ENCODE measurements at places on chromosomes 11 and 22.
A peak's percentile ranks its signal among the peaks of the same experiment; 100 is the strongest.

DNA sequence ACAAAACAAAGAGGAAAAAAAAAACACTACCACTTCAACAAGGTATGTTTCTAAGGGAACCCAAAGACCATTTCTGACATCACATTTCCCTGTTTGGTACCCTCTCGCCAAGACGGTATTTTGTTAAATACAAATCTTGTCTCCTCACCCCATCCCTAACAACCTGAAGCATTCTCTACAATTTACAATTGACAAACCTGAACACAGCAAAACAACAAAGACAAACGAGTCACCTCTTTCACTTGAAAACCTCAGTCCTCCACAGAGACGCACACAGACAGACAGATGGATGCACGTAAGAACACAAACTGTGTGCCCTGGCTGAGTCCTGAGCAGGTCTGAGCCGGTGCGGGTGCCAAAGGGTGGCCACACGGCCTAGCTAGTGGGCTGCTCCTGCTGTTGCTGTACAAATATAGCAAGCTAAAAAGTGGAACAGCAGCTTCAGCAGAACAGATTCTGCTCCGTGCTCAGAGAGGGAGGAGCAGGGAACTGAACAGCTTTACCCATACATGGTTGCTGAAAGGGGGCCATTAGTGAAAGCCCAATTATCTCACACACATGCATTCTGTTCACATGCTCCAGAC, 28.5 kb downstream of the CELF1 start:
- DNase-seq, result no peak

GRCh38 chr11:44327730-44328129, 17.8 kb upstream of the ALX4 start:
- DNase-seq, result no peak

DNA sequence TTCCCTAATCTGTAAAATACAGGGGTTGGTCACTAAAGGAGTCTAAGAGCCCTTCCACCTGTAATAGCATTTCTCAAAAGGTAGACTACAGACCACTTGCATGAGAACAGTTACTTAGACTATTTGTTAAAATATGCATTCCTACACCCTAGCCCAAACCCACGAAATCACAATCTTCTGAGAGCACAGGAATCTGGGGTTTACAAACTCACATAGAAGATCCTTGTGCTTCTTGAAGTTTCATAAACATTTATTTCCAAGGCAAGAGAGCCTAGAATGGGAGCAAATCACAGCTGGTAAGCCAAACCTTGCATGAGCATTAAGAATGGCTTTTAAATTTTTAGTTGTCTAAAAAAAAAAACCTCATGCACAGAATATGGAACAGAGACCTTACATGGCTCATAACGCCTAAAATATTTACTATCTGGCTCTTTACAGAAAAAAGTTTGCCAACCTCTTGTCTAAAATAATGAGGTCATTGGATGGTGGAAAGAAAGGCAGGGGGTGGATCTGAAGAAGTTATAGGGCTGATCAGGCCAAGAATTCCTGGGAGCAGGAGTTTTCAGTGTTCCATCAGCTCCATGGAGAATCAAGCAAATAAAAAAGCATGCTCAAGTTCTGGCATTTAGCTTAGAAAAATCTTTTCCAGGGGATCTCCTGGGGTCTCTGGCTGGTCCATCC, 133.4 kb downstream of the CCDC34 start:
- no peak for DNase-seq

- DNase-seq, result no peak
Measured at GRCh38 chr11:114624455-114625207, 29.0 kb upstream of the NXPE4 start.

DNA sequence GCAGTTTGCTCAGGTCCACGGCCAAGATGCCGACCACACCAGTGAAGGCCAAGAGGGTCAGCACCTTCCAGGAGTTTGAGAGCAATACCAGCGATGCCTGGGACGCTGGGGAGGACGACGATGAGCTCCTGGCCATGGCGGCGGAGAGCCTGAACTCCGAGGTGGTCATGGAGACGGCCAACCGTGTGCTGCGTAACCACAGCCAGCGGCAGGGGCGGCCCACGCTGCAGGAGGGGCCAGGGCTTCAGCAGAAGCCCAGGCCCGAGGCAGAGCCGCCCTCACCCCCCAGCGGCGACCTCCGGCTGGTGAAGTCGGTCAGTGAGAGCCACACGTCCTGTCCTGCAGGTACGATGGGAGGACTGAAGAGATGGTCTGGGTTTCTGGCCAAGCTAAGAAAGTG, 31.0 kb downstream of the TBC1D22A start:
- DNase-seq, result no peak

DNA sequence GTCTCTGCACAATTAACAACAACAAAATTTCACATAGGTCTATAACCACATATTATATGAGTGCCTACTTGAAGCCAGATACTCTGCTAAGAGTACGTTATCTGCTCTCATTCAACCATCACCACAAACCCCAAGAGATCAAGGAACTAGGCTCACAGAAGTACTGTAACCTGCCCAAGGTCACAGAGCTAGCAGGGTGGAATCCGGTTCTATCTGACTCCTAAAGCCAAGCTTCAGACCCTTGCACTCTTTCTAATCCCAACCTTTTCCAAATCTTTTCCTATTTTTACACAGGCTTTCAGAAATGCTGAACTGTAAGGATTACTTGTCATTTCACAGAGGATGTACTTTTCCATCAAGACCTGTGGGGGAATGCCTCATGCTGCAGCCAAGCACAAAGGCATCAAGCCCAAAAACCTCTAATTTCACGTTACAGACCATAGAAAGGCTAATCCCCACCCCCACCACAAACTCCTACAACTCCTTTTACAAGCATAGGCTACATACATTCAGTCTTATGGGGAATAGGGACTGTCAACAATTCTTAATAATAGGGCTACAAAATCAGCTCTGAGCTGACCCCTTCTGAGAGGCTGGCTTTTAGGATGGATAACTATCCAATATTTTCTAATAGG, 927 bp downstream of the PRCP start:
- no peak for DNase-seq

GRCh38 chr22:45316796-45317526, 7.2 kb downstream of the FAM118A start:
- DNase-seq, result no peak

DNA sequence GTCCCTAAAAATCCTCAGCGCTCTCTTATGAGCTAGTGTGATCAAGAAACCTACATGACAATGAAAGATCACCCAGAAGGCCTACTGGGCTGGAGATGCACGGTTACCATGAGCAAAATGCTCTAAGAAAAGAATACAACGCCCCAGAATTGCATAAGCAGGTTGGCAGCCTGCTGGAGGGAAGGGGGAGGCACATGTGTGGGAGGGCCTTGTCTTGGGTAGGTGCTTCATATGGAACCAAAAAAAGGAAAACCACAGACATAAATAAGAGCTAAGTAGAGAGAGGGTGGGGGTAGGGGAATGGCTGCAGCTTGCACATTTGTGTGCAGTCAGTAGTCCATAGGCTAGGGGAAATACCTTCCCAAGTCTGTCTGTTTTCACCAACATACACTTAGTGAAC, 2.8 kb downstream of the SIAE start:
- DNase-seq, result no peak

GRCh38 chr11:72287293-72287692, 43.3 kb upstream of the PHOX2A start:
- DNase-seq, result no peak

DNA sequence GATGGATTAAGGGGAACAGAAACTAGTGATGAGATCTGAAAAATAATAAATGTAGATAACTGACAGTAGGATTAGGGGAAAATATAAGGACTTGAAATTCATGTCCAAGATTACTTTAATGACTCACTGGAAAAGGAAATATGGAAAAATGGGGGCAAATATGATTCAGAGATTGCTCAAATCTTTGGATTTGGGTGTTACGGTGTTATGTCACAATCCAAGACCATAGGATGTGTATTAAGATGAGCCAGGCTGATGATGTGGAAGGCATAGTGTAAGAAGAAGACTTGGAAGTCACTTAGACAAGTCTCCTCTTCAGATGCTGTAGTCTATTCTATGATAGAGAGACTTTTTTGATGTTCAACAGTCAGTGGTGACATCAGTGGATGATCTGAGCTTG, 323.7 kb downstream of the LUZP2 start:
- no peak for DNase-seq

- peak; percentile 51 for DNase-seq
Measured at GRCh38 chr22:19693981-19694670, 20.2 kb upstream of the SEPTIN5 start.

DNA sequence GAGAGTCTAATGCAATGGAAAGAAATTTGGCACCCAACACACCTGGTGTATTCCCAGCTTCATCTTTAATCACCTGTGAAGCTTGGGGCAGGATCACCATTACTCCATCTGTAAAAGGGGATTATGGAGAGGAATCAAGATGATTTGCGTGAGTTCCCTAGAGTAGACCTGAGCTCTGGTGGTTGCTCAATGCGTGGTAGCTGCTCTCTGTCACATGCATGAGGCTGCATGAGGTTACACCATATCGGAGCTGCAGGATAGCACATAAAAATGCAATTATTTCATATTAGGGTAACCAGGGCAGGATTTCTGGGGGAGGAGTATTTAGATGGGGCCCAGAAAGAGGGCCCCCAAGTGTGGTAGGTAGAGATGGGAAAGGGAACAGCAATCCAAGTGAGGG, 35.3 kb upstream of the CLMP start:
- no peak for DNase-seq

GRCh38 chr11:32840587-32840986, 10.9 kb downstream of the PRRG4 start:
- DNase-seq, result no peak

GRCh38 chr22:44525941-44526778, 28.1 kb upstream of the RTL6 start:
- DNase-seq, result peak; percentile 12

DNA sequence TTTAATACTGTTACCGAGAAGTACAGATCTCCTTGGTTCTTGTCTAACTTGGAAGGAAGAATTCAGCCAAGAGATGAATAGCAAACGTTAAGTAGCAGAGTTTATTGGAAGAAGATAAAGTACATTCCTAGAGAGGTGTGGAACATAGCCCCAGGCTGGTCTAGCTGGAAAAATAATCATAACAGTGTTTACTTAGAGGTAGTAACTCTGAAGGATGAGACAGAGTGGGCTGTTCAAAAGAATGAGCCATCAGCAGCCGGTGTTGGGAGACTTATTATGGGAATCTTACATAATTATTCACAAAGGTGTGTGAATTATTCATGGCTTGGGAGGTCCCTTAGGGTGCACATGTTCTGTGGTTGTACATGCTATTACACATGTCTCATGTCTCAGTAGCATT, 276.5 kb downstream of the LUZP2 start:
- DNase-seq, result no peak

GRCh38 chr11:65944191-65944590, 1.1 kb upstream of the TSGA10IP start:
- DNase-seq, result no peak

DNA sequence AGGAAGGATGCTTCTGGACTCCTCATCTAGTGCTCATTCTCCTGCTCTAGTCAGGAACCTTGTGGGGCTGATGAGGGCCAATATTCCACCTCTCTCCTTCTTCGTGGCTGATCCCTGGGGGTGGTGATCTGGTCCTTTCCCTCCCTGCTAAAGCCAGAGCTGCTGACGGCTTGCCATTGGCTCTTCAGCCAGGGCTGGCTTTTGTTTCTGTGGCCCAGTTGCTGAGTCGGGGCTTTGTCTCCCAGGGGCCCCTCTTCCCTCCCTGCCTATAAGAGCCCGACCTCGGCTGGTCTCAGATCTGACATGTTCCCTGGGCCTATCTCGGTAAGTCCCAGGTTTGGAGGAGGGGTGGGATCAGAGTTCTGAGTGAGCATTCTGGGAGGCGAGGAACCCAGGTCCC, at the start of gene CRYBA4:
TSS of gene CRYBA4 (plus strand) at position 301 of the 400 bp plus-strand sequence. CDS start 634 bp downstream, outside the sequence.
- no peak for DNase-seq

DNA sequence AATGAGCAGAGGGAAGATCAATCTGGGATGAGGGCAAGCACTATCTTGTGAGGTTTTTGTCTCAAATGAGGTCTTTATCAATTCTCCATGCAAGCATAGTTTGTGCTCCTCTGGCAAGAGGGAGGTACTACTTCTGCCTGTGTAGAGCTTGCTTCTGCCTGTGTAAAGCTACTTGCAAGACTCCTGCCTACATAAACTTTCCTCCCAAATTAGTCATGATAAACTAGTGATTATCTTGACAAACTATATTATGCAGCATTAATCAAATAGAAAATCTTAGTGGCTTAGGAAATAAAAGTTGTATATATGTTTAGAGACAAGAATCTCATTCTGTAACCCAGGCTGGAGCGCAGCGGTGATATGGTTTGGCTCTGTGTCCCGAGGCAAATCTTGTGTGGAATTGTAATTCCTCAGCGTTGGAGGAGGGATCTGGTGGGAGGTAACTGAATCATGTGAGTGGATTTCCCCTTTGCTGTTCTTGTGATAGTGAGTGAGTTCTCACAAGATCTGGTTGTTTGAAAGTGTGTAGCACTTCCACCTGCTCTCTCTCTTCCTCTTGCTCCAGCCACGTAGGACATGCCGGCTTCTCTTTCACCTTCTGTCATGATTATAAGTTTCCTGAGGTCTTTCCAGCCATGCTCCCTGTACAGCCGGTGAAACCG, 8.0 kb upstream of the MMP10 start:
- DNase-seq, result no peak

- DNase-seq, result peak; percentile 26
Measured at GRCh38 chr11:110148775-110149744, 55.9 kb downstream of the ZC3H12C start.

DNA sequence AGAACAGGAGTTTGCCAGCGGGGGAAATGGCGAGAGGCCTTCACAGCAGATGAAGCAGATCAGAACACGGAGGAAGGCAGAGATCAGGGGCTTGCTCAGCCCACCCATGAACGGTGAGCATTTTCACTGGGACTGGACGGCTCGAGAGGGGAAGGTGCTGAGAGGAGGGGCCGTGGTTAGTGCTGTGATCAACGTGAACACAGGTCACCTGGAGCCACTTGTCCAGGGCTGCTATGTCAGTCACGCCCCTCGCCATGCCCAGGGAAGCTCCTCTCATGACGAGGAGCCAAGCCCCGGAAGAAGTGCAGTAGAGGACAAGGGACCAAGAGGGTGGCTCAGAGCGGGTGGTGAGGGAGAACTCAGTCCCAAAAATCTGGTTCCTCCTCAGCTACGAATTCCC, 7.0 kb downstream of the PLA2G6 start:
- DNase-seq, result no peak

DNA sequence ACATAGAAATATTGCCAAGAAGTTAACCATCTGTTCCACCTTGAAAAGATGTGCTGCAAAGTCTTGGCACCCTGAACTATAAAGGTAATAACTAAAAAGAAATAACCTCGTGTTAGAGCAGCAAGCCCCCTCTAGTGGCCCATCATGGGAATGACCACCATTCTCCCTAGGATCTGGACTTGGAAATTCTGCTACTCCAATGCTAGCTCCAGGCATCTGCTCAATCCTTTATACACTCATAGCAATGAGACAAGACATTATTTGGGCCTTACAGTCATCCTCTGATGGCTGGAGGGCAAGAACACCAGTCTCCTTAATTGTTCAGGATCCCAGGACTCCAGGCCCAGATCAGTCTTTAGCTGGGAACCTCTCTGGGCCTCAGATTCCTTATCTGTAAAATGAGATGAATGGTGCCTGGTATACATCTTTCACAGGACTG, 76.0 kb downstream of the CWC15 start:
- peak; percentile 20 for DNase-seq

DNA sequence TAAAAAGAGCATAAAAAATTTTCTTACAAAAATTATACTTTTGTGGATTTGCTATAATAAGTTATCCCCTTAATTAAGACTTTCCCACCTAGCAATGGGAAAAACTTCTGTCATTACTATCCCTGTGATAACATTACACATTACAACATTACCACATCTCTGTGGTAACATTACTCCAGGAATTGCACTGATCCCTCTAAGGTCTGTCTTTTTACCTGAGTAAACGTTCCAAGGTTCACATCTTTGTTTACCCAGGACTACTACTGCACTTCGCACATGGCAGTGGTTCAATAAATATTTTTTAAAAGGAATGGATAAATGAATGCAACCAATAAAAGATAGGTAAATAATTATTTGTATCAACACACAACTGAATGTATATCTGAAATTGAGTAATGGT, 92.4 kb upstream of the NOX4 start:
- no peak for DNase-seq

All from trophoblast cell (in vitro differentiated cells and primary cell).